ENCODE measurements at places on chromosomes 2 and 18.

GRCh38 chr2:188645986-188646385 lies 328.2 kb upstream of the COL3A1 start:
- no peak for DNase-seq

- no peak for DNase-seq
Measured at GRCh38 chr2:216860426-216861137, 718 bp upstream of the TNP1 start.

- no peak for DNase-seq
Measured at GRCh38 chr2:181041661-181042060, 61.3 kb downstream of the UBE2E3 start.

DNA sequence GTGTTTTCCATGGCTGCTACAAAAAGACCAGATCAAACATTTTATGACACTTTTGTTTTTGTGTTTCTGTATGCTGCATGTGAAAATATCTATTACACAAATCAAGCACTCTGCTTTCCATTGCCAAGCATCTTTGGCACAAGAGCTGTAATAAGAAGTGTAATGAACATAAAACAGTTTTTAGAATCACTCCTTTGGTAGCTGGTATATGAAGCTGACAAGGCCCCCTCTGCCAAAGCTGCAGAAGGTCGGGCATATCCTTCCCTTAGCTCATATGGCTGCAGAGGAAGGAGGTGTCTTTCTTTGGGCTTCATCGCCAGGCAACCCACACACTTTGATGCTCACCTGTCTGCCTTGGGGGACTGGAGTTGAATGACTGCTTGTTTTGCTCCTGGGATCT lies 175.4 kb downstream of the TMEM247 start:
- DNase-seq: no peak

GRCh38 chr2:119746836-119747686 lies 12.7 kb upstream of the PTPN4 start:
- DNase-seq: no peak

DNA sequence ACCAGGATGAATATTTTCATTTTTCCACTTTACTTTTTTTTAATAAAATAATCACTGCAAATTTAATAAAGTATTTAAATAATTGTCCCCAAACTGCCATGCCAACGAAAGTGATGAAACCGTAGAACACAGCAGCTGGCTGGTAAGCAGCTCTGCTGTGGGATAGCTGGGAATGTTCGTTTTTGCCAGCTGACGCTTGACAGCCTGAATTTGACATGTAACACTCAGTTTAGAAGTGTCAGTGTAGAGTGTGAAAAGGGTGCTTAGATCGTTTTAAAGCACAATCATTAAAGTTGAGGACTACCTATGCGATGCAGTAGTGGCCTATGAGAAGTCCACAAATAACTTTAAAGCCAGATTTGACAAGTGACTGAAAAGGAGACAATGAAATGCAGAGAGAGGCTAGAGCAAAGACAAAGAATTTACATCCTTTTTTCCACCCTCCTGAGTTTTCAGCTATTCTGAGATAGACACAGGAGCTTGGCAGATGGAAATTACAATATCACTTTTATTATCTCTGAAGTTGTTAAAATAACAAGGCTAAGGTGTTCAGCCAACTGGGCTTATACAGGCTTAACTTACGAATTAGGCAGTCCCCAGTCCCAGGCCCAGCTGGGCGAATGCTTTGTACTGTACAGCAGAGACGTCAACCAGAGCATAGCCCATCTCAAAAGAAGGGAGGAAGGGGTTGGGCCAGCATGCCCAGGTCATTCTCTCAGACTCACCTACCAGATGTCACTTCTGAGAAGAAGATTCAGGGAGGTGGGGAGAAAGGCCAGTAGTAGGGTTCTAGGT lies 31.9 kb upstream of the SLC1A4 start:
- no peak for DNase-seq

DNA sequence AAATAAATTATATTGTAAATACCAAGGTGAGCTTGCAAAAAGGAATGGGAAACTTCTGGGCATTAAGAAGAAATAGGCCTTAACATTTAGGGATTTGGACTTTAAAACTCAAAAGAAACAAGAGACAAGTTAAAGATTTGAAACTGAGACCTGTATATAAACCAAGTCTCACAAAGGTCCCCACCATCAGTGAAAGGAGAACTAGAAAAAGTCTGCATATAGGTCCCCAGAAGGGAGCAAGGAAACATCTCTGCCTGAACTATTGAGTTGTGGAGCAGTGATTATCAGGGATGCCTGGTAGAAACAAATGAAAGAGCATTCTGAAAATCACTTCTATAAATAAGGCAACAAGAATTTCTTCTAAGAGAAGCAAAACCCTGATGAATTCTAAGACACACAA lies 30.5 kb upstream of the ITGAV start:
- no peak for DNase-seq

DNA sequence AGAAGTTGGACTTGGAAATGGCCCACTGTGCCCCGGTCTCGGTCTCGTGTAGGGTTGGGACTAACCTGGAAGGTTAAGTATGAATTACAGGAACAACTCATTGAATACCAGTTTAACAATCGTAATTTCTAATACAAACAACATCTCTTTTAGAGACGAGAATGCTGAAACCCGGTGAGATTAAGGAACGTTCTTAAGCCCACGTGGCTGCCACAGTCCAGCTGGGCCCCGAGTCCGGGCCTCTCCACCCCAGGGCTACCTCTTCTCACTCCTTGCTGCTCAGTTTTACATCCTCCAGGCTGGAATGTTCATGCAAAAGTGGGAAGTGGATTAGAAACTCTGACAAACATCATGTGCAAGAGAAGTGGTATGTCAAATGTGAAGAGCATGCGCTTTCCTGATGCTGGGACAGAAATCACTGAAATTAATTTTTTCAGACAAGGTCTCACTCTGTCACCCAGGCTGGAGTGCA lies 29.4 kb downstream of the NGEF start:
- DNase-seq: no peak

- DNase-seq: no peak
Measured at GRCh38 chr2:237075749-237076599, 9.7 kb upstream of the COPS8 start.

DNA sequence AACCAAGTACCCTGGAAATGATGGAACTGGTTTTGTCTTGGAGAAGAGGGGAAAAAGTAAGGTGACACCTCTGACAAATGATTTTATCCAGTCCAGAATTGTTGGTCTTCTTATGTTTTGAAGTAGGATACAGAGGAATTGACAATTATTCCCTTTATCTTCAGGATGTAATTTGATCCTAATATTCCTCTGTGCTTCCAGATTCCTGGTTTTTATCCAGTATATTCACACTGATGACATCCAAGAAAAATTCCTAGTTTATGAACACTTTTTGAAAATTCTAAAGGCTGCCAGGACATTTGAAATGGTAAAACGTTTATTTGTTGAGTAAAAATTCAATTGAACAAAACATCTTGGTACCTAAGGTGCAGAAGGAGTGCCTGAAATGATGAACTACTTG lies 22.2 kb upstream of the ETAA1 start:
- no peak for DNase-seq

DNA sequence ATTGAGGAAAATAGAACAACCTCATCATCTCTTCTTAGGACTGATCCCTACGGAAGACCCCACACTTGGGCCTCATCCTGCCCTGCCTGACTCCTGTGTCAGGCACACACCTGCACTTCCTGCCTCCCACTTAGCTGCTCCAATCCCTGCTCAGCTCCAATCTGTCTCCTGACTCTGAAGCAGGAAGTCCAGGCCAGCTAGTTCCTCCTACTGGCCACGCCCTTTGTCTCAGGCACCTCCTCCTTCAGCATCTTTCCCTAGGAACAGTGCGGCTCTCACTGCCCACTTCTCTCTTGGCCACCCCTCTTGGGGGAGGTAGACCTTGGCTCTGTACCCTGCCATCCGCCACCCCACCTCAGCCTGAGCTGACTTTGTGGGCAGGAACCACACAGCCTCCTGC lies 135.8 kb downstream of the CELF4 start:
- no peak for DNase-seq

DNA sequence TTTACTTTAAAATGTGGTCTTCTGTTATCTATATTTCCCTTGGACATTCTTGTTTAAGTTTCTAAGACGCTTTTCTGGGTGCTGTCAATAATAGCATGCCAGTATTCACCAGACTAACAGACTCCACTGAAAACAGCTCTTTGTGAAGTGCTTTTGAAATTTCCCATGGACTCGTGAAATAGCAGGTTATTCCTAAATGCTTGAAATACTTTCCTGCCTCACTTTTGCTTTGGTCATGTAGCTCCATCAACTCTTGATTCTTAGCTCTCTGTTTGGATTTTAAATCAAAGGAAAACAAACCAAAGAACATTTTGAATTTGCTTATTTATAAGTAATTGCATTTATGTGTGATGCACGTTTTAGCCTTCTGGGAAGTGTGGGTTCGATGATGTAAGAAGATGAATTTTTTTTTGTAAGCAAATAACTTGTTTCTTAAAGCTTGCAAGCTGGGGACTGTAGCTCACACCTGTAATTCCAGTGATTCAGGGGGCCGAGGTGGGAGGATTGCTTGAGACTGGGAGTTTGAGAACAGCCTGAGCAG lies 147.8 kb downstream of the WDSUB1 start:
- DNase-seq: no peak
